Liver (tissue), 10 donors: ENCODE measurements at places on chromosomes 13 and 19. TPM values are rescaled to one million over a fixed set of nuclear protein-coding genes. Genes with fewer than 3 reads are reported as not detected.

DNA sequence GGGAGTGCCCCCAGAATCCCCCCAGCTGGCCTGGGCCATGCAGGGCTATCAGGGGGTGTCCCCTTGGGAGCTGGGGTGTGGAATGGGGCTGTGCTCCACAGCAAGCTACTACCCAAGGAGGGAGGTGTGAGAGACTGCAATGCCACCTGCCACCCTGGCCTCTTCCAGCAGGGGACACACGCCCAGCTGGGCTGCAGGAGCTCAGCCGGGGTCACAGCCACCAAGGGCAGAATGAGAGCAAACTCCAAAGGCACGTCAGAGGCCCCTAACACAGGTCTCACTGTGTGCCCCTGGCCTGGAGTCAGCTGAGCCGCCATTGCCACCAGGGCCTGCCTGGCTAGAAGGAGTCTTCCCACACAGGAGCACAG, 55.5 kb downstream of the MLLT1 start:
- H3K36me3 ChIP-seq = peaks cover 67% of the 10 kb centered on the region
- no peak overlapping the region for H3K4me3 ChIP-seq
- no peak for DNase-seq
- no peak overlapping the region for H3K27ac ChIP-seq
- H3K4me1 ChIP-seq = peaks cover 22% of the 10 kb centered on the region

- H3K27me3 ChIP-seq = no peaks in the 10 kb centered on the region
- DNase-seq = no peak
- H3K36me3 ChIP-seq = no peaks in the 10 kb centered on the region
Observed at GRCh38 chr19:246551-246950, 44.7 kb downstream of the PLPP2 start.

DNA sequence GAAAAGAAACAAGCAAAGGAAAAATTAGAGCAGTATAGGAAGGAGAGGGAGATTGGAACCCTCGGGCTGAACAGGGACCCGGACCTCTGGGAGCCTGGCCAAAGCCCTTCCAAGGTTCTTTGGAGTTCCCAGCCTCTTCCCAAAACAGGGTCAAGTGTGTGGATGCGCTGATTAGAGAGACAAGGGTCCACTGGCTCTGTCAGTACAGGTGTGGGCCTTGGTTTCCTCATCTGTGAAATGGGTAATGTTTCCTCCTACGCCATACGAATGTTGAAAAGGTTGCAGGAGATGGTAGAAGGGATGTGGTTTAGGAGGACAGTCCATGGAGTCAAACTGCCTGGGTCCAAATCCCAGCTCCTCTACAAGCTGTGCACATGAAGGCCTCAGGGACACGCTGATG, 2.1 kb upstream of the SYCN start:
- H3K36me3 ChIP-seq = no peaks in the 10 kb centered on the region
- no peak overlapping the region for H3K4me3 ChIP-seq
- DNase-seq = no peak

- no peaks in the 10 kb centered on the region for H3K4me1 ChIP-seq
- H3K4me3 ChIP-seq = no peak overlapping the region
- no peaks in the 10 kb centered on the region for H3K36me3 ChIP-seq
- no peak overlapping the region for H3K27ac ChIP-seq
- DNase-seq = no peak
Observed at GRCh38 chr13:111484959-111485358, 164.5 kb downstream of the TEX29 start.

GRCh38 chr13:24997367-24997967, 98.5 kb upstream of the PABPC3 start:
- DNase-seq = no peak
- no peaks in the 10 kb centered on the region for H3K36me3 ChIP-seq
- H3K4me1 ChIP-seq = no peaks in the 10 kb centered on the region
- peaks cover 4% of the 10 kb centered on the region for H3K27me3 ChIP-seq

DNA sequence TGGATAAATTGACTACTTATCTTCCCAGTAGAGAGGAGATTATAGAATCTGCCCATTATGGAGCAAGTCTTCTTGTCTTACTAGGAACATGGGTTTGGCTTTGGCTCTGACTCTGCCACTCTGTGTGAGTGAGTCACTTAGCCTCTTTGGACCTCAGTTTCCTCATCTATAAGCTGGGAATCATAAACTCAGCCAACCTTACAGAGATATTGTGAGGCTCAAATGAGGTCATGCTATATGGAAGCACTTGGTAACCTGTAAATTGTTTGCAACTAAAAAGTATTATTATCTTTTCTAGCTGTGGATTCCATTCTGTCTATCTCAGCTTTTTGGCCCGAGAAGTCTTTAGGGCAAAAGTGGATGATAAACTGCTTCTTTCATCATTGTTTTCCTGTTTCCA, 186.8 kb upstream of the TSC22D1 start:
- no peak overlapping the region for H3K27ac ChIP-seq
- H3K4me3 ChIP-seq = no peak overlapping the region
- no peak for DNase-seq
- H3K36me3 ChIP-seq = no peaks in the 10 kb centered on the region
- H3K4me1 ChIP-seq = no peaks in the 10 kb centered on the region

DNA sequence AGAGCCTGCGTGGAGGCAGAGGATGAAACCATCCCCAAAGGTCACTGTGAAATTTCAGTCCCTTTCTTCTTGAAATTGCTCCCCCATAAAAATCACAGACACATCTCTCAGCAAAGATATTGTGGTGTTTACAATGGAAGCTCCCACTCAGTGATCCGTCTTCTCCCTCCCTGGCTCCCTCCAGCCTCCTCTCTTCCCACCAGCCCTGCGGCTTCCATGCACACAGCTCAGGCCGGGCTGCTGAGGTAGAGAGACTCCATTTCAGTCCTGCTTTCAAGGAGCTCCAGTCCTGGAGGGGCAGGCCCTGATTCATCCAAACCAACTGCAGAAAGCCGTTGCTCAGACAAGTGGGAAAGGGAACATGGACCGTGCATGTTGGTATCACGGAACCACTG, 24.0 kb upstream of the MIER2 start:
- no peak overlapping the region for H3K4me3 ChIP-seq
- no peak overlapping the region for H3K27ac ChIP-seq
- H3K36me3 ChIP-seq = no peaks in the 10 kb centered on the region
- no peak for DNase-seq
- H3K27me3 ChIP-seq = no peaks in the 10 kb centered on the region

DNA sequence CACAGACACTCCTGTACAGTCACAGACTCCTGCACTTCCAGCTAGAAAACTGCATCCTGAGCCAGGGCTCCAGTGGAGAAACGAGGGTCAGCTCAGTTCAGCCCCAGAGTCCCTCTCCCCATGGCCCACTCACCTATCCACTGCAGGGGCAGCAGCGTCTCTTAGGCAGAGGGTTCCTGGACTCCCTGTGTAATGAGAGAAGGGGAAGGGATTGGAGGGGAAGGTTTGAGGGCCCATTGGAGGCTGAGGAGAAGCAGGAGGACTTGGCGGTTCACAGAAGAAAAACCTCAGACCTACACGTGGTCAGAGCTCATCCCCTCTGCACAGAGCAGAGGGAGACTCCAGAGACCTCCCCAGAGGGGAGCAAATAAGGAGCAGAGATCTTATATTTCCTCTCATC, 9.2 kb upstream of the CEACAM18 start:
- H3K36me3 ChIP-seq = no peaks in the 10 kb centered on the region
- H3K27me3 ChIP-seq = no peaks in the 10 kb centered on the region
- H3K4me3 ChIP-seq = no peak overlapping the region
- no peak overlapping the region for H3K27ac ChIP-seq

DNA sequence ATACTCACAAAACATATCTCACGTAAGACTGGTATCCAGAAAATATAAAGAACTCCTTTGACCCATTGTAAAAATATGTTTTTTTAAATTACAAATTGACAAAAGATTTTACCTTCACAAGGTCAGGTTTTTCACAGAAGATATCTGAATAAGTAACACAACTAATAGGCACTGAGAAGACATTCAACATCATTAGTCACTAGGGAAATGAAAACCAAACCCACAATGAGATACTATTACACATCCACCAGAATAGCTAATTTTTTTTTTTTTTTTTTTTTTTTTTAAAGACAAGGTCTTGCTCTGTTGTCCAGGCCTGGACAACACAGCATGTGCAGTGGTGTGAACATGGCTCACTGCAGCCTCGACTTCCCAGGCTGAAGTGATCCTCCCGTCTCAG, 157.5 kb downstream of the MIPEP start:
- H3K36me3 ChIP-seq = no peaks in the 10 kb centered on the region
- no peak overlapping the region for H3K4me3 ChIP-seq
- no peak overlapping the region for H3K27ac ChIP-seq
- no peaks in the 10 kb centered on the region for H3K27me3 ChIP-seq
- H3K4me1 ChIP-seq = no peaks in the 10 kb centered on the region
- DNase-seq = no peak

DNA sequence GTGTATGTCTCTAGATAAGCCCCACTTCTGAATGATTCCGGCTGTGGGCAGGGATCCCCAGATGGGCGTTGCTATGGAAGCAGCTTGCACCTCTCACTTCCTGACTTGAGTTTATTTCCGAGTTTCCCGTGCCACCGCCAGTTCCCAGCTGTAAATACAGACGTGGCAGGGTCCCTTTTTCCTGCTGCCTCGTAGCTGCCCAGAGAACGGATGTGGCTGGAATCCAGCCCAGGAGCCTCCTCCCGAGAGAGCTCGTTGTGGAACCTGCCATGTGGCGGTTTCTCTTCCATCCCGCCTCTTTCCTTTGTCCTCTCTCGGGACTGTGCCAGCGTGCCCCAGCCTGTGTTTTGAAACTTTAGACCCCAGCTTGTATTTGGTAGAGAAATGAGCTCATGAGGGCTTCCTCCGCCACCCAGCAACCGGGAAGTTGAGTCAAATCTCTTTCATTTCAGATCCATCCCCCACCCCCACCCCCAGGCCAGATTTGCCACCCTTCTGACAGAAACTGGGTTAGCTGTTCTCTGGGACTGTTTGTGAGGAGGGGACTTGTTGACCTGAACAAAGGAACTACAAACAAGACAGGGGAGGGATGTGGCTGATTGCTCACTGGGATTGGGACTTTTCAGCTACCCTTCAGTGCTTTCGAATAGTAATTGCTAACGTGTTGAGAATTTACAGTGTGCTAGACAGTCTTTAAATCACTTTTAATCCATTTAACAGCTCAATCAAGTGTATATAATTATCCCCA, 96.6 kb downstream of the SIPA1L3 start:
- DNase-seq = peak; percentile 52
- no peaks in the 10 kb centered on the region for H3K36me3 ChIP-seq
- peak overlapping the region; percentile 62 for H3K27ac ChIP-seq

Gene TMEM86B
- total RNA-seq = 13.7 TPM

Gene FCER2
- total RNA-seq = not detected

Gene FUT2
- not detected for total RNA-seq
